Activated CD4-positive, alpha-beta T cell treated with anti-CD3 and anti-CD28 coated beads, Interleukin-2, amount 10 ng/mL, durations not matched to agents 7 days and 5 days (primary cell): ENCODE measurements at places on chromosomes 3 and 15. TPM values are rescaled to one million over a fixed set of nuclear protein-coding genes. Genes with fewer than 3 reads are reported as not detected.

DNA sequence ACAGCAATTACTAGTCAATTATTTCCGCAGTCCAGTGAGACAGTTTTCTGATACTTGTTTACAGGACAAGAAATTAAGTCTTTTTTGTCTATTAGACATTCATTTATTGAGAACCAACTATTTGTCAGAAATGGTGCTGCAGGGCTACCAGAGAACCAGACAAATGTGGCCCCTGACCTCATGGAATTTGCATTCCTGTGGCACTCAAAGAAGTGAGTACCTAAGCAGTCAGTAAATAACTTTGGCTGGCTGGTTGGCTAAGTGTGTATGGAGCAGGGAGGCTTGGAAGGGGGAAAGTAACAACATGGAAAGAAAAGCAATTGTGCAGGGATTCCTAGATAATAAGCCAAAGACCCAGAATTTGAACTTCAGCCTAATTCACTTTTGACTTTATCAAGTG lies 837.0 kb upstream of the CFAP20DC start:
- DNase-seq = no peak

DNA sequence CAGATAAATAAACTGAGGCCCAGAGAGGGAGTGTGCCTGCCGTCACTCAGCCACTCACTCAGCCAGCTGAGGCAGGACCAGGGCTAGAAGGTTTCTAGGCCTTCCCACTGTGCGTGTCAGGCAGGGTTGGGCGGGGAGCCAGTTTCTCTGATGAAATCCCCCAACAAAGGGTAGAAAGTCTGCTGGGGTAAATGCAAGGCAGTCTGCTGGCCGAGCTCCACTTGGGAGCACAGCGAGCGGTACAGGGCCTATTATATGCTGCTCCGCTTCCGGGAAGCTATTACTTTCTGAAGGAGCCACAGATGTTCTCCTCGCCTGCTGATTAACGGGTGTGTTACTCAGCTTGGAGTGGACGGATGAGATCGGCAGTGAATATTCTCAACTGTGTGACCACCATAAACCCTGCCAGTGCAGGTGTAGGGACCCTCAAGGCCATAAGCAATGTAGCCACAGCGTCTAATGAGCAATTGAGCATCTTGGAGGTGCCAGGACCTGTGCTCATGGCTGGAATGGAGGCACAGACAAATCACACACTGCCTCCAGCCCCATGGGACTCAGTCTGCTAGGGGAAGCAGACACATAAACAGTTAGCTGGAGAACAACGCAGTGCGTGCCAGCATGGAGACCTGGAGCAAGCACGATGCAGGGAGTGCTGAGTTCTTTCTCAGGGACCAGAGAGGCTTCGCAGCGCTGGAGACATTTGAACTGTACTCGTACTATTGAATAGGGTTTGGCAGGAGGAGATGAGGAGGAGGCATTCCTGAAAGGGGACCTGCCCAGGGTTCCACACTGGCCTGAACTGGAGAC lies 42.1 kb downstream of the CORO2B start:
- DNase-seq = no peak

- DNase-seq = no peak
These were observed 23.5 kb upstream of the SPATA12 start for GRCh38 chr3:57036952-57037351.

KLHL18 gene
- total RNA-seq = 21.4 TPM

- DNase-seq = no peak
These were observed 116.5 kb downstream of the SLMAP start for GRCh38 chr3:57872606-57873005.

SUSD5 gene
- total RNA-seq = not detected

DNA sequence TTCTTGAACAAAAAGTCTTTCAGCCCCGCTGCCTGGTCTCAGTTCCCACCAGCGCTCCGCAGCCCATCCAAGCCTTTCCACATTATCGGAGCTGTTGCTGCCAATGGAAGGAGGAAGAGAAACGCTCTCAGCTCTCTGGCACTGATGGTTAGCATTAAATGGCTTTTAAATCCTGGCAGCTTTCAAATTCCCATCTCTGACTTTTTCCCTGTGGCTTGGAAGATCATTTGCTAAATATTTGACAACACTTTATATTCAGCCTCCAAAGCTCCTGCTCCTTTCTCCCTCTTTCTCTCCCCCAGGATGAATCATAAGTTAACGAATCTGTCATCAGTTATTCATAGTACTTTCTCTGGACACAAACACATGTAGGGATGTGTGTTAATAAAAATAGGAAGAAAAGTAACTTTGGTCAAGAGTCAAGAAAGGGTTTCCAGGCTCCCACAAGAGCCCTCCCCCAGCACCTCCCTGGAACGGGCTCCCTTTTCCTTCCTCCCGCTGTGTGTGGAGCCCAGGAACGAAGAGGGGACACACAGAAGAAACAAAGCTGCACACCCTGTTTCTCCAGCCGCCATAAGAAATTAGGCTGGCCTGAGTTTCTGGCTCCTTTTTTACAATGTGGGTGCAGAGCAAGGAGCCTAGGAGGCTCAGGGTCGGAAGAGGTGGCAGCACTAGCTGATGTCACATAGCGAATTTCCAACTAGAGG lies 47.6 kb upstream of the TSEN2 start:
- DNase-seq = no peak

DNA sequence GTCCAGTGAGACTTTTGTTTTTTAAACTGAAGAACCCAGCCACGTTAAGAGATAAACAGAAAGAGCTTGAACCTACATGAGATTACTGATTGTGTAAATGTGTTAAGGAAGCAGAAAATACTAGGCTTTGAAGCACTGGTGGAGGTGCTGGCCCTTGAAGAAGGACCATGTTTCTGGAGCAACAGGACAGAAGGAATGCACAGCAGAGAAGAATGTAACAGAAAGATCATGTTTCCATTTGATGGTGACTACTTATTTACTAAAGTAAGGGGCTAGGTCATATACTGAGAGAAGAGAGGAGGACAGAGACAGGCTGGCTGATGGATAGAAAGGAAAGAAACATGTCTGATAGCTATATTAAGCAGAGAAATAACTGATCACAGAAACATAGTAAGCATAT lies 88.8 kb downstream of the CLASP2 start:
- no peak for DNase-seq

- no peak for DNase-seq
These were observed 308.5 kb upstream of the ROPN1 start for GRCh38 chr3:124300416-124300815.

GRCh38 chr15:95208988-95209387 lies 977.6 kb downstream of the MCTP2 start:
- DNase-seq = no peak

CORO2B gene
- total RNA-seq = not detected

EFCAB12 gene
- total RNA-seq = 0.69 TPM

DNA sequence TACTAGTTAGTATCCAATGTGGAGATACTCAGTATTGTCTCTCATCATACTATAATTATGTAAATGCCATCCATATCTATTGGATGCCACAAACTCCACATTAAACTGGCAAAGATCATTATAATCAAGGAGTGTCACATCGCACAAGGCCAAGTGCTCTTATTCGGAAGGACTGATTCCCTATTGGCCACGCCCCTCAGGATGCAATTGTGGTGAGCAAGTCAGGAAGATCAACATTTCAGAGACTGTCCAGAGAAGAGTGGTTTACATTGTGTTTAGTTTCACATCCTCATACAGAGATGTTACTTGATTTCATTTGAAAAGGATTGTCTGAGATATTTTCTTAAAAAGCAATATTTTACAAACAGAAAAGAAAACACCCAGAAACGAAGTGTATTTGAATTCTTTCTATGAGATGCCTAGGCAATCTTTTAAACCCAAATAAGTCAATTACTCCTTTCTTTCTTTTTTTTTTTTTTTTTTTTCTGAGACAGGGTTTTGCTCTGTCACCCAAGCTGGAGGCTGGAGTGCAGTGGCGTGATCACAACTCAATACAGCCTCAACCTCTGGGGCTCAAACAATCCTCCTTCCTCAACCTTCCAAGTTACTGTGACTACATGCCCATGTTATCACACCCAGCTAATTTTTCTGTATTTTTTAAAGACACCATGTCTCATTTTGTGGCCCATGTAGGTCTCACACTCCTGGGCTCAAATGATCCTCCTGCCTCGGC lies 369.1 kb downstream of the RBMS3 start:
- DNase-seq = no peak

GOLGA6L10 gene
- total RNA-seq = 0.97 TPM
